ENCODE measurements at places on chromosomes 5 and 9.

- DNase-seq, result no peak
Measured at GRCh38 chr5:42499016-42499415, 75.8 kb downstream of the GHR start.

GRCh38 chr9:14092344-14092743 is 221.6 kb downstream of the NFIB start:
- DNase-seq, result no peak

DNA sequence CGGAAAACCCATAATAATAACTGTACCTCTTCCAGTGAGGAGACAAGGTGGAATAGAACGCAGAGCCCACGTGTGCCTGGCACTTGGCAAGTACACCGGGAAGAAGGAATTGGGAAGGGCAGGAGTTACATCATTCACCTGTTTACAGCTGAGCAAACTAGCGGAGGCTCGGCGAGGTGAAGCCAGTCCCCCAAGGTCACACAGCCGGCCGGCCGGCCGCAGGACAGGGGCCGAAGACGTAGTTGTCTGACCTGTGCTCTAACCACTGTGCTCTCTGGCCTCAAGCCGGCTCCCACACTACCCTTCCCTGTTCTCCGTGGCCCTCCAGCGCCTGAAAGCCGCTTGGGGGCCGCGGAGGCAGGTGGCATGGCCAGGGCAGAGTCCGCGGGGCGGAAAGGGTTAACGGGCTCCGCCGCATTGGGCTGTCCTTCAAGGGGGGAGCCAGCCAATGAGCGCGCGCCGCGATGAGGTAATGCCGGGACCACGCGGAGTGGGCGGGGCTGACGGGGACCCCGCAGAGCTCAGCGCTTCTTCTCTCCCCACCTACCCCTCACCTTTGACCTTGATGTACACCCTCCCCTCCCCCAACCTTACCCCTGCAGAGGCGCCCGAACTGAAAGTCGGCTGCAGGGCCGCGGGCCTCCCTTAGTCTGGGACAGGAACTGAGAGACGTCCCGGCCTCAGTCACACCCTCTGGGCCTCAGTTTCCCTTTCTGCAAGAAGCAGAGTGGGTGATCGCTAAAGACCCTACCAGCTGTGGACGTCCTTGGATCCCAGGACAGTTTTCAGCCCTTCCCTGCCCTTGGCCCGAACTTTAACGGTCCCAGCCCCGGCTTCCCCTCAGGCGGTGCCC is 125.1 kb downstream of the C9orf50 start:
- DNase-seq, result peak; percentile 41

DNA sequence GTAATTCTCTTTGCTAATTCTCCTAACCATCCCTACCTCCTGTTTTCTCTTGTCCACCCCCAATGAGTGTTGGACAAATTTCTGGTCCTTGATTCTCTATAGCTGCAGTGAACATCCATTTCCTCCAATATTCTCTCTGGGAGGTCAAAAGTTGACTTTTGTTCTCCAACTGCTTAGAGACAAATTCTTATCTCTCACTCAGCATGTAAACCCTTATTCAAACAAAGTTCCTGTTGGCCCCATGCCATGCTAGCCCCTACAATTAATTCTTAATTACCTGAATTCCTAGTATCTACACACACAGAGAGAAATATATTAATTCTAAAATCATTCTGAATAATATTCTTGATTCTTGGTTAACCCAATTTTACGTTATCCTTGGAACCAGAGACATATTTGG is 472.9 kb upstream of the ACTBL2 start:
- no peak for DNase-seq

- DNase-seq, result no peak
Measured at GRCh38 chr5:61673007-61673735, 341.1 kb downstream of the ZSWIM6 start.

DNA sequence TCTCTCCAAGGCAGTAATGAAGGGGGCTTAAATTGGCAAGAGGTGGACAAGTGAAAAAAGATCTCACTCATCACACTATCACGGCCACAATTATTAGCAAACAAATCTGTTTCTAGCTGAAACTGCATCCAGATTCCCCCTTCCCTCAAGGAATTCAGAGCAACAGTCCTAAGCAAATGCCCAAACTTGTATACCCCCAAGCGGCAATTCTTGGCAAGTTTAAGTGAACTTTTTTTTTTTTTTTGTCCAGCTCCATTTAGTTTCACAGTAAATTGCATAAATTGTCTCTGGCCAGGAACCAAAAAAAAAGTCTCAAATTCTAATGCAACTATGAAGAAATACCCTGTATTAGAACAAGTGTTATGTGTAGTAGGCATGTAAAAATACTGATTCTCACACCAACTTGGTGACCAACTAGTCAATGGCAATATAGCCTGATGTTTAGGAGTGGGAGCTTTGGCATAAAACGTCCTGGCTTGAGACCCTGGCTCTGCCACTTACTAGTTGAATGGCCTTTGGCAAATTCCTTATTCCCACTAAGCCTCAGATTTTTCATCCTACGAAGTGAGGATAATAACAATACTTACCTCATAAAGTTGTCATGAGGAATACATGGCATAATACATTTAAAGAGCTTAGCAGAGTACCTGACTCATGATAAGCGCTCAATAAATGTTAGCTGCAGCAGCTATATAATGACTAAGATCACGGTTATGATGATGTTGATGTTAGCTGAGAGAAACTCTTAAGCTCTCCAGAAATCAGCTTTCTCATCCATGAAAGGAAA is 193.2 kb downstream of the ADAMTSL1 start:
- DNase-seq, result no peak

GRCh38 chr9:133129001-133129795 is 8.2 kb upstream of the RALGDS start:
- no peak for DNase-seq

GRCh38 chr5:97041239-97041638 is 101.2 kb downstream of the LIX1 start:
- no peak for DNase-seq

GRCh38 chr5:1543398-1544293 is 19.9 kb upstream of the LPCAT1 start:
- no peak for DNase-seq

DNA sequence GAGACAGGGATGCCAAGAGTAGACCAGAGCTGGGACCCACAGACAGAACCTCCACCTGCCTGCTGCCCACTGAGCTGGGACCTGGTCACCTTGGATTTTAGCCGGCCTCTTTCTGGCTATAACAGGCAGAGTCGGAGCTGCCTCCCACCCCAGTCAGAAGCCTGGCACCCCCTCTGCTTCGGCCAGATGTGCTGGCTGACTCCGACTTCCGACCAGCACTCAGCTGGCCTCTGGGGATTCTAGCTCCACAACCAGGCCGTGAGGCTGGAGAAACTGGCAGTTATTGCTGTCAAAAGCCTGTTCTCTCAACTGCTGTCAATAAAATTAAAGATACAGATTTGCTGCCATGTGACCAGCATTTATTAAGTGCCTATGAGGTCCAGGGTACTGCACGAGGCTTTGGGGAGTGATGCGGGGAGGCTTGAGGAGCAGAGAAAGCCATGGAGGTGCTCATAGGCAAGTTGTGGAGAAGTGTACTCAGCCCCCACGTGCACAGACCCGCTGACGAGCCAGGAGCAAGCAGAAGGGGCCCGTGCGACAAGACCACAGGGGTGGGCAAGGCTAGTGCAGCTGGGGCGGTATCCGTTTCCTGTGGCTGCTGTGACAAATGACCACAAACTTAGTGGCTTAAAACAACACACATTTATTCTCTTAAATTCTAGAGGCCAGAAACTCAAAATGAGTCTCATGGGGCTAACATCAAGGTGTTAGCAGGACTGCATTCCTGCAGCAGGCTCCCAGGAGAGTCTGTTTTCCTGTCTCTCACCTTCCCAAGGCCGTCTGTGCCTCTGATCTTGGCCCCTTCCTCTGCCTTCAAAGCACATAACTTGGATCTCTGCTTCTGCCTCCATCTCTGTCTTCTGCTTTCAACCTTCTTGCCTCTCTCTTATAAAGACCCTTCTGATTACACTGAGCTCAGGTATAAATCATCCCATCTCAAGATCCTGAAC is 13.1 kb downstream of the GFI1B start:
- no peak for DNase-seq

GRCh38 chr5:61232490-61233050 is 70.3 kb upstream of the SMIM15 start:
- no peak for DNase-seq

DNA sequence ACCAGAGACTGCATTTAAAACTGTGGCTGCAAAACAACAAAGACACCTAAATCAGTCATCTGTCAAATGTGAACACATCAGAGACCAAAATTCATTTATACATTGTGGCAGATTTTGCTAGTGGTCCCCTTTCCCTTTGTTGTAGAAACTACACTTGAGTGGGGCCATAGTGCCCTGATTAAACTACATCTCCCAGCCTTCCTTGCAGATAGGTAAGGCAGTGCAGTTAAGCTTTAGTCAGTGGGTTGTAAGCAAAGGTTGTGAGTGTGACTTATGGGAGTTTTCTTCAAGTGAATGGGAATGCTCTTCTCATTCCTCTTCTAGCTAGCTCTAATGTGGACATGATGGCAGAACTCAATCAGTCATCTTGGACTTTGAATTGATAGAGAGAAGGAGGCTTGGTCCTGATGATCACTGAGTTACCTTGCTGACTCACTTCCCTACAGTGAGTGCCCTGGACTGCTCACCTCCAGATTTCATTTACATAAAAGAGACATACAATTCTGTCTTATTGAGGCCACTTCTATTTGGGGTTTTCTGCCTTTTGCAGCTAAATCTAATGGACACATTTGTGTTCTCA is 35.2 kb upstream of the SPARC start:
- no peak for DNase-seq

DNA sequence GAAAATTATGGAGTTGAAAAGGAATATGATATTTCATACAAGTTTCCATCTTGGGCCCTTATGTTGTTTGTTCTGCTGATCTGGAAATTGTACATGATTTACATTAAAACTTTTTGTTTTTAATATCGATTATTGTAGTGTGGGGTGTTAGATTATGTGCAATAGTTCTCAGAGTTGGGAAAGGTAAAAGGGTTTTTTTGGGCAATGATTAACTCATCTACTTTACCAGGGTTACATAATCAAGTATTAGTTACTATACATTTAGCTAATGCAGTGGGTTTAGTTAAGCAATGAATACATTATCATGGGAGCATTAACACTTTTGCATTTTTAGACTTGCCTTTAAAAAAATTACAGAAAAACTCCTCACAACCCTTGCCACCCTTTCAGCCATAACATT is 134.0 kb downstream of the ZSWIM6 start:
- no peak for DNase-seq

- no peak for DNase-seq
Measured at GRCh38 chr5:90214991-90215390, 194.6 kb downstream of the CETN3 start.

DNA sequence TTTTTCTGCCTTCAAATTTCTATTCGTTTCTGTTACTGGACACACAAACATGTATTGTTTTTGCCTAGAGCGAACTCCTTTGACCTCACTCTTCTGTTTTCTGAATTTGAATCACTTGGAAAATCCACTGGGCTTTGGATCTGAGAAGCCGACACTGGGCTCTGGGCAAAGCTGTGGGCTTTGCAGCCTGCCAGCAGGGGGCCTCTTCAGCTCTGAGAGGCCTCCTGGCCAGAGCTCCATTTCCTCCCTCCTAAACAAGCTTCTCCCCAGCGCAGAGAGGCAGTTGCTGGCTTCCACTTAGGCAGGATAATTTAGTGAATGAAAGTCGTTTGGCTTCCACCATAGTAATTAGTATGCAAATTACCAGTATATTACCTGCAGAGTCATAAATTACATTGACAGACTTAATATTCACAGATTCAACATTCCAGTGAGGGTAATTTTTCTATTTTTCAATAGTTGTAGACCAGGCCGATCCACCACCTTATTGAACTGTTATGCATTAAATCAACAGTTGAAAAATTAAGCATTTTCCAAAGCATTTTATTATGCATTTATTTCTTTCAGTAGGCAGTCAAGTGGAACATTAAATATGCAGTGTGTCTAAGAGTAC is 104.0 kb upstream of the ZNF366 start:
- DNase-seq, result peak; percentile 61

Measured in NCI-H526 treated with DMSO at 0.1 percent for 48 hours (cell line).